ENCODE measurements at places on chromosomes 12 and 14. TPM values are rescaled to one million over a fixed set of nuclear protein-coding genes. Genes with fewer than 3 reads are reported as not detected.

Gene PIWIL1
- total RNA-seq = not detected

Gene YBX3
- total RNA-seq = 49.4 TPM

Gene FOXA1
- not detected for total RNA-seq

Gene LTBP2
- total RNA-seq = 18.8 TPM

Gene PLEKHD1
- not detected for total RNA-seq

Gene SOX5
- 69.5 TPM for total RNA-seq

Gene TOMM20L
- total RNA-seq = not detected

DNA sequence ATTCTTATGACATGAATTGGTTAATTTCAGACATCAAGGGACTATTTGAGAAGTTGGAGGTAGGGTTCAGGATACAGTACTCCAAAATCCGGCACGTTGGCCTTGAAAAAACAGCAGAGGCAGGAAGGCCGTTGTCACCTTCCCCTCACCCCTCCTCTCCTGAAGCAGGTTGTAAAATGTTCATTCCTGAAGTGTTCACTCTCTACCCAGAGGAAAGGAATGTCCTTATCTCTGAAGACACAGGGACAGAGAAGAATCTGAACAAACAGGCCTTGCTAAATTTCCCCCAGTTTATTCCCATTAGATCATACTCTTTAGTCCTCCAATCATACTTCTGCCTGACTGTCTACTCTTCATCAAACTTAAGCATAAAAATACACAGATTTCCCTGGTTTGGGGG, 313.6 kb downstream of the ZFP36L1 start:
- peaks cover 6% of the 10 kb centered on the region for H3K4me1 ChIP-seq
- DNase-seq = peak; percentile 11
- no peaks in the 10 kb centered on the region for H3K27me3 ChIP-seq
- no peaks in the 10 kb centered on the region for H3K36me3 ChIP-seq

GRCh38 chr14:26173581-26174110, 424.2 kb downstream of the NOVA1 start:
- no peaks in the 10 kb centered on the region for H3K4me1 ChIP-seq
- no peaks in the 10 kb centered on the region for H3K36me3 ChIP-seq
- DNase-seq = no peak
- H3K4me3 ChIP-seq = no peak overlapping the region
- no peaks in the 10 kb centered on the region for H3K27me3 ChIP-seq

DNA sequence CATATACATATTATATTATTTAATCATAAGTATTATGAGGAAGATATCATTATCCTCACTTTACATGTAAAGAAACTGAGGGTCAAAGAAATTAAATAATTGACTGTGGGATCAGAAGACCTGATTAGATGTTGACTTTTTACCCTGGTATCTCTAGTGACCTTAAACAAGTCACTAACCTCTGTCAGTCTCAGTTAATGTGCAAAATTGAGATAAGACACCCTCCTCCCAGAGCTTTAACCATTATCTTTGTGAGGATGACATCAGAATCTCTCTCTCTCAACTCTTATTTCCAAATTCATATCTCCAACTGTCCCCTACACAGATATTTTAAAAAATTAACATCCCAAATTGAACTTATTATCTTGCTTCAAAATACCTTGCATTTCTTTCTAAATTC, 177.8 kb downstream of the KLHL28 start:
- no peaks in the 10 kb centered on the region for H3K4me1 ChIP-seq
- H3K4me3 ChIP-seq = no peak overlapping the region
- no peak for DNase-seq
- no peak overlapping the region for H3K27ac ChIP-seq
- no peaks in the 10 kb centered on the region for H3K27me3 ChIP-seq

GRCh38 chr12:25063873-25064628, 115.2 kb upstream of the BCAT1 start:
- no peaks in the 10 kb centered on the region for H3K27me3 ChIP-seq
- no peaks in the 10 kb centered on the region for H3K4me1 ChIP-seq
- DNase-seq = no peak
- no peaks in the 10 kb centered on the region for H3K36me3 ChIP-seq
- H3K27ac ChIP-seq = no peak overlapping the region

DNA sequence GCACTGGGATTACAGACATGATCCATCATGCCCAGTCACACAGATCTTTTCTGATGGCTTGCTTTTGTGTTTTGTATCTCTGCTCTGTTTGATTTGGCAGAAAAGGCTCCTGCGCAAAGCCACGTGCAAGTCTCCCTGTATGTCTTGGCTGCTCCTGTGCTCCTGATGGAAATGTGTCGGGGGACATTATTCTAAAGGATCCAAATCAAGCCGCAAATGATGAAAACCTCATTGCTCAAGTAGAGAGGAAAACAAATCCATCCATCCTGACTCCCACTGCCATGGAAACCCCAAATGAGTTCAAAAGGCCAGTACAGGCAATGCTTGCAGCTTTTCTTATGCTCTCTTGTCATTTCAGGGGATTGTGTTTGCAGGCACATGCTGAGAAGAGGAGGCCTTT, 93.8 kb downstream of the NDUFA12 start:
- H3K27ac ChIP-seq = no peak overlapping the region
- DNase-seq = no peak
- no peaks in the 10 kb centered on the region for H3K4me1 ChIP-seq
- H3K36me3 ChIP-seq = no peaks in the 10 kb centered on the region
- no peak overlapping the region for H3K4me3 ChIP-seq

DNA sequence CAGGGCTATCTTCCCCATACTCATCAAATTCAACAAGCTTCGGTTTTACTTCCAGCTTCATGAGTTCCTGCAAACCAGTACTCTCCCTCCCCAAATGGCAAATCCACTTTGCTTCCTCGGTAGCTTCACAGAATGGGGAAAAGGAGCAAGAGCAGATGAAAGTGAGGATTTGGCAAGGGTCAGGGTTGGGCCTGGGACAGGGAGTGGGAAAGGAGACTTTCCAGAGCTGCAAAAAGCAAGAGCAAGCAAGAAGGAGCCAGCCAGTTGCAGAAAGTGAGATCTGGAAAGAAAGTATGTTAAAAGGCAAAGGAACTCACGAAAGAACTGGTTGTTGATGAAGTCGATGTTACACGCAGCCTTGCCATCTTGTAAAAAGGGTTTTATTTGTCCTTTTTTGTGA, 522.8 kb upstream of the TBX3 start:
- no peaks in the 10 kb centered on the region for H3K4me1 ChIP-seq
- H3K4me3 ChIP-seq = no peak overlapping the region
- H3K36me3 ChIP-seq = no peaks in the 10 kb centered on the region

DNA sequence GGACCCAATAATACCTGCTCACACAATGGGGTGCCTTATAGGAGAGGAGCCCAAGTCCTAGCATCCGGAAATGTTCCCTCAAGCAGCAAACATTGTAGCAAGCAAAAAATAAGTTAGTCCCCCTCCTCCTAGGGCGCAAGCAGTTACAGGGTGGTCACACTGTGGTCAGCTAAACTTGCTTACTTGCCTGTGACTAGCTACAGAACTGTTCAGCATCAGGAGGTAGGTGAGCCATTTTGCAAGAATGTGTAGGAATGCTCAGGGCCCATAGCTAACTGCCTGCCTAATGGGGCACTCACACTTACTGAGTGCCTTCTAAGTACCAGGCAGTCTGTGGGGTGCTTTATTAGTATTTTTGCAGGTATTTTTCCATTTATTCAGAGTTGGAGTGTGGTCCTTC, 154.6 kb upstream of the GRIN2B start:
- H3K36me3 ChIP-seq = no peaks in the 10 kb centered on the region
- H3K27ac ChIP-seq = no peak overlapping the region

- no peaks in the 10 kb centered on the region for H3K27me3 ChIP-seq
- DNase-seq = no peak
- H3K27ac ChIP-seq = no peak overlapping the region
- no peaks in the 10 kb centered on the region for H3K36me3 ChIP-seq
- no peak overlapping the region for H3K4me3 ChIP-seq
- peaks cover 9% of the 10 kb centered on the region for H3K4me1 ChIP-seq
Observed at GRCh38 chr12:108517288-108518100, 2.4 kb downstream of the FICD start.

GRCh38 chr14:76940021-76940760, 88.3 kb downstream of the IRF2BPL start:
- no peak for DNase-seq
- H3K36me3 ChIP-seq = no peaks in the 10 kb centered on the region
- no peaks in the 10 kb centered on the region for H3K27me3 ChIP-seq
- no peak overlapping the region for H3K4me3 ChIP-seq
- H3K4me1 ChIP-seq = no peaks in the 10 kb centered on the region
- H3K27ac ChIP-seq = peak overlapping the region; percentile 6

- no peaks in the 10 kb centered on the region for H3K36me3 ChIP-seq
- no peak overlapping the region for H3K27ac ChIP-seq
- H3K4me1 ChIP-seq = peaks cover 6% of the 10 kb centered on the region
- no peaks in the 10 kb centered on the region for H3K27me3 ChIP-seq
- DNase-seq = no peak
Observed at GRCh38 chr12:95197636-95198035, 19.6 kb downstream of the FGD6 start.

DNA sequence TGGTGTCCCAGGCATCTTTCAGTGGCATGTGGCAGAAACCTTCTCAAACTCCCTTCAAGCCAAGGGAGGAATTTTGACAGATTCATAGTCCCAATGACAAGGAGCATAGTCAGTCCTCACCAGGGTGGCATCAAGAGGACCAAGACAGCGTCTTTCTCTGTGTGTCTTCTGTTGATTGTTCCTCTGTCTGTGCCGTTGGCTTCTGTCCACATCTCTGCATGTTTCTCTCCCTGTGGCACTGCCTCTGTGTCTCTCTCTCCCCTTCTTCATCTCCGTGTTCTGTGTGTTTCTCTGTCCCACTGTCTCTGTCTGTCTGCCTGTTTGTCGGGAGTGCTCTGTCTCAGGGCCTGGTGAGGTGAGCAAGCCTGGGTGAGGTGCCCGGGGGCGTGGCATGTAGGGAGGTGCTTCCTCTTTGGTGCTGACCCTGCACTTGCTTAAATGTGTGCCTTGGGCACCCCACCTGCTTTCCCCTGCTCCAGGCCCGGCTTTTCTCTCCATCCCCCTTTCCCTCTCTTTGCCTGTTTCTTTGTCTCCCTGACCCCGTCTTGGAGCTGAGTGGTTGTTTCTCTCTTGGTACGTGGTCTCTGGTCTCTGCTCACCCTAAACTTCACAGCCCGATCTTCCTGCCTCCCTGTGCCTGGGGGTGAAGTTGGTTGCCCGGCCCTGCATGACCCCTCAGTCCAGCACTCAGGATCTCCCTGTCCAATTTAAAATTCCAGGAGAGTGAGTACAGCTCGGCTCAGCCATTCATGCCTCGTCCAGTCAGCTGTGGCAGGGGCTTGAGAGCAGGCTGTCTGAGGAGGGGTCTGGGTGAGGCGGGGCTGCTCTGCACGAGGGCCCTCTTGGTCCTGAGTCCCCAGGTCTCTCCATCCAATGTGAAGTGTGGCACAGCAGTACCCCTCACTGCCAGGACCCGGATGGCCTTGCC, 28.5 kb downstream of the JDP2 start:
- H3K4me3 ChIP-seq = no peak overlapping the region
- peak overlapping the region; percentile 86 for H3K27ac ChIP-seq
- H3K36me3 ChIP-seq = no peaks in the 10 kb centered on the region
- H3K27me3 ChIP-seq = no peaks in the 10 kb centered on the region

- no peaks in the 10 kb centered on the region for H3K4me1 ChIP-seq
- no peak for DNase-seq
- no peak overlapping the region for H3K4me3 ChIP-seq
- H3K27me3 ChIP-seq = no peaks in the 10 kb centered on the region
Observed at GRCh38 chr12:75477137-75477536, 3.4 kb upstream of the GLIPR1 start.

GRCh38 chr14:76808011-76808410, 4.7 kb downstream of the ANGEL1 start:
- no peaks in the 10 kb centered on the region for H3K4me1 ChIP-seq
- H3K36me3 ChIP-seq = no peaks in the 10 kb centered on the region
- no peak for DNase-seq
- no peak overlapping the region for H3K27ac ChIP-seq

Measured in uterus (tissue), 4 donors.